ENCODE measurements at places on chromosomes 2 and 18.
A peak's percentile ranks its signal among the peaks of the same experiment; 100 is the strongest.

DNA sequence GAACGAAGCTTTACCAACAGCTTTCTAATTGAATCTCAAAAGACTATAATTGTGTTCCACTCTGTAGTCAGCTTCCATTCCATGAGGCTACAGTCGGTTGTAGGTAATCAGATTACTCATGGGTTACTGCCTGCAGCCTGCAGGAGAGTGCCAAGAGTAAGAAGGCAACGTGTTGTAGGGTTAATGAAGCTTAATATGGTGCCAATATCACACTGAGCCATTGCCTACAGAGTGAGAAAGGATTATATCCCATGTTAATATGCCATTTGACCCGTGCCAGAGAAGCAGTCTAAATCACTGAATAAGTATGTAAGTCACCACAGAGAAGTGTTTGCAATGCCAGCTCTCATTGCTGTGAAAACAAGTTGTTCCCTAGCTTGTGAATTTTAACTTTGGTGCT is 734.5 kb upstream of the ACVR2A start:
- DNase-seq, result peak; percentile 36

- no peak for DNase-seq
These were observed 12.9 kb downstream of the PTPRM start for GRCh38 chr18:7579918-7580542.

- no peak for DNase-seq
These were observed 25.6 kb upstream of the SCYGR1 start for GRCh38 chr2:227413371-227413770.

DNA sequence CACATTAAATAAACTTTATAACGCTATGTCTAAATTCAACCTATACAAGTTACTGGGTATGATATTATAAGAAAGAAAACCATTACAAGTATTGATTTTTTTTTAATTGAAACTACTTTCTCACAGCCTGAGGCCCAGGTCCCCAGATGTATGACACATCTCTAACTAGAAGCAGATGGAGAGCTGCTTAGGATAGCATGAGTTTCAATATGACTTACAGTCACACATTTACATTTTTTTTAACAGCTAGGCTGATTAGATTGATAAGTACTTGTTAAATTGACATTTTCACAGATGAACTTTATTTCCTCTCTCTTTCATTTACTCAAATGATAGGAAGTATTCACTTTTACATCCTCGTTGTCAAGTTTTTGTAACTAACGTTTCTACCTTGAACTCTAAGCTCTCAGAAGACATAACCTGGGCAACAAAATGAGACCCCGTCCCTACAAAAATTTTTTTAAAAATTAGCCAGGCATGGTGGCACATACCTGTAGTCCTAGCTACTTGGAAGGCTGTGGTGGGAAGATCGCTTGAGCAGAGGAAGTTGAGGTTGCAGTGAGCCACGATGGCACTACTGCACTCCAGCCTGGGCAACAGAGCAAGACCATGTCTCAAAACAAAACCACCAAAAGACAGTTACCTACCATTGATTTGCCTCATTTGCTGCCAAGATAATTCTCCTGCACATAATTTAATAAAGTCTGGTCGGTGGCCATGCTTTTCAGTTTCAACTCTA is 52.4 kb downstream of the STK39 start:
- no peak for DNase-seq

GRCh38 chr2:29035016-29035745 is 39.1 kb downstream of the PCARE start:
- no peak for DNase-seq

DNA sequence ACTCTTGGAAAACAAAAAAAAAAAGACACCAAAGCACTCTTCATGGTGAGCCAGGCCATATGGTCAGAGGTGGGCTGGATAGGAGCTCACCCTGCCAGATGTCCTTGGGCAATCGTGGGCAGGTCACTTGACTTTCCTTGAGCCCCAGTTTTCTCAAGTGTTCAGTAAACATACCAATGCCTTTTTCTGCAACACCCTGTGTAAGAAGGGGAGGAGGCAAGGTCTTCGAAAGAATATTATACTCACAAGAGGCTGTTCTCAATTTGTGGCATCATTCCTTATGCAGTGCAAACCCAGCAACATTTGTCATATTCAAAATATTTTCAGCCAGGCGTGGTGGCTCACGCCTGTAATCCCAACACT is 22.9 kb upstream of the TMEM87B start:
- no peak for DNase-seq

GRCh38 chr2:42195559-42195958 is 26.4 kb downstream of the EML4 start:
- no peak for DNase-seq

GRCh38 chr2:179248024-179248348 is 16.6 kb downstream of the SESTD1 start:
- DNase-seq, result no peak

DNA sequence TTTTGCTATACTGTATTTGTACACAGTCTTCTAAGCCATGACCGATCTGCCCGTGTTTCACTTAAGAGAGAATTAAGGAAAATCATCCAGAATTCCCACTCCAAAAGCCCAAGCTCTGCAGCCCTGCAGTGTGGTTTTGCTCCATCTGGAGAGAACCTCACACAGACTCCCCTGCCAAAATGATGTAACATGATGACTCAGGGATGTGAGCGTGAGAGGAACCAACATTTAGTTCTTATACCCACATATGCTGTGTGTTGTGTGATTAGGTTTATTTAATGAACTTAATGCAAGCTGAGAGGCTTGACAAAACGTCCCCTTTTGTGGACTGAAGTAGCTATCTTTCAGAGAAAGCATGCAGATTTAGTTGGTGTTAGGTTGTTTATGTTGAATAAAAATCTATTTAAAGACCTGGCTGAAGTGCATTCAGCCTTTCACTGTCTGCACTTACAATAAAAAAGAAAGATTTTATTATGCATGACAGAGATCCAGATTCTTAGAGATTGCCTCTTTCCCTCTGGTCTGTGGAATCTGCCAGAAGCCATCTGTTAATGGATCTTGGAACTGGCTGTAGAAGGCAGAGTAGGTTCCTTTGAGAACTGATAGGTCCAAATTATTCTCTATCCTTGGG is 6.3 kb downstream of the RAB12 start:
- peak; percentile 67 for DNase-seq

DNA sequence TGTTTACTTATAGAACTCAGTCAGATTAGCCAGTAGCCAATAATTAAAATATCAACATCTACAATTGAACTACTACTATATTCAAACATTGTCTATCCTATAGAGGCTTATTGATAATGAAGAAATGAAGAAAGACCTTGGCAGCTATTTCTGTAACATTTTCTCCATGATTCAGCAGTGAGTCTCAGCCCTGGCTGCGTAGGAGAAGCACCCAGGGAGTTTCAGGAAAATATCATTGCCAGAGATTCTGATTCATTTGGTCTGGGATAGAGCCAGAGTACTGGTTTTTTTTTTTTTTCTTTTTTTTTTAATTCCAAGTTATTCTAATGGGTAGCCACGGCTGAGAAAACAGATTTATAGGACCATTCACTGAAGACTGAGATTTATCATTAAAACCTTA is 404.8 kb downstream of the TXNL1 start:
- no peak for DNase-seq

DNA sequence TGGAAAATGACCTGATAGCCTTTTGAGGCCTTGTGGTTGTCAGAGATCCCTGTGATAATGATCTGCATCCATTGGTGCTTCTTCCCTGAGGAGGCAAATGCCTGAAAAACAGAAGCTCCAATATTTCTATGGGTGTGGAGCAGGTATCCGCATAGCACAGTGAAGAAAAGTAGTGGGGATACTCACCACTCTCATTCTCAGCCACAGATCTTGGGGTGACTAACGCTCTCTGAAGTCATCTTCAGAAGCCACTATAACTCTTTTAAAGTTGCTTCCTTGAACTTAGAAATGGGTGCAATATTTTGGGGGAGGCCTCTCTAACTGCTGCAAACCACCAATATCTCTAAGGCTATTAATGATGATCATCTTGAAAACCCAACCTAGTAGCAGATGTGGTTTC is 46.2 kb downstream of the ARHGAP15 start:
- no peak for DNase-seq

GRCh38 chr2:67842375-67842959 is 220.3 kb downstream of the C1D start:
- DNase-seq, result no peak

- DNase-seq, result no peak
These were observed 690.6 kb downstream of the SLC4A3 start for GRCh38 chr2:220318037-220318436.

DNA sequence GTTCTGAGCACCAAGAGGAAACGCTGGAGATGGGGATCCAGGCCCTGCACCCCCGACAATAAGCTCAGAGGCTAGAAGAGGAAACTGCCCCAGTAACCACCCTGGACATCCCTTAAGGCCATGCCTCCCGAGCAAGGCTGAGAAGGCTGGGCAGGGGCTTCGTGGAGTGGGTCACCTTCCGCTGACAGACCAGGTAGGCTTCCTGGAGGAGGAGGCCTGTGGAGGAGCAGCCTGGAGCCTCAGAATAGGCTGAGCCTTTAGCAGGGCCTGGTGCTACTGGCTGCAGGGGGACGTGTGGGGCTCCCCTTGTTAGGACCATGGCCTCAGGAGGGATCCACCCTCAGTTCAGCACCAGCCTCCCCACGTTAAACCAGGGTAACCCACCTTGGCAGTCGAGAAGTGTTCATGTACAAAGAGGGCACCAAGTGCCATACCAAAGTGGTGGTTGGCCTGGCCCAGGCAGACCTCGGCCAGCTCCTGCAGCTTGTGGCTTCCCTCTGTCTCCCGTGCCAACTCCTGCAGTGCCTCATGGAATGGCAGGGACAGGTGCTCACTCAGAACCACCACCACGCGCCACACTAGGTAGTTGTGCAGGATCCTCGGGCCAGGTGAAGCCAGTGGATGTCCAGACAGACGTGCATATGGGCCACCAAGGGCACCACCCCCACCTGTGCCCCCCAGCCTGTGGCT is 28.5 kb upstream of the ALPP start:
- no peak for DNase-seq
